CD4-positive, alpha-beta T cell treated with Interferon alpha-2 for 1 hour (primary cell): ENCODE measurements at places on chromosomes 13 and 19.

DNA sequence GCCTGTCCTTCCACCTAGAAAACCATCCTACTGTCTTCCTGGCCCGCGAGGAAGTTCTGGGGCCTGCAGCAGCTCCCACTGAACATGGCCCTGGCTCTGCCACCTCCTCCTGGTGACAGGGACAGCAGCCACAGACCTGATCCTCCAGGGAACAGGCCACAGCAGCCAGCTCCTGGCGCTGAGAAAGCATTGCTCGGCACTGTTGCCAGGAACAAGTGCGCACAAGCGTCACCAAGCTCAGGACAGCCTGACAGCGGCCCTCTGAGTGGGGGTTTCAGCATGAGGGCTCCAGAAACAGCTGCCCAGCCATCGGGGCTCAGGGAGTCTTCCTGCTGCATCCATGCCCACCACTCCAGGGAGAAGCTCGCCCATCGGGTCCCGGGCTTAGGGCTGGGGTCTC is 21.9 kb downstream of the AP3D1 start:
- no peak for DNase-seq

DNA sequence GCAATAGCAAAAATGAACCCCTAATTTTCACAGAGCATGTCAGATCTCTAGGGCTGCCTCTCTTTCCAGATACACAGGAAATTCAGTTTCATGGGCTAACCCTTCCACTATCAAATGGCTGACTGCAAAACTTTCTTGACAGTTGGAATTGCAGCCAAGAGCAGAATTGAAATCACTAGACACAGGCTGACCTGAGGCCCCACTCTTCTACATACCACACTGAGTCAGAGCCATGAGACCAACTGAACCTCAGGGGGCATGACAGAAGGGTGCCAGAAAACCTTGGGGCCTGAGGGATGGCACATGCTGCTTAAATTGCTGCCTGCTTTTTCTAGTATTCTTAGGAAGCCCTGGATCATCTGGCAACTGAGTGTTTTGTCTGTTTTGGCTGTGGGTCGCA is 1.7 kb upstream of the DLEU7 start:
- no peak for DNase-seq

GRCh38 chr13:79810669-79811068 is 329.7 kb downstream of the NDFIP2 start:
- DNase-seq: no peak

DNA sequence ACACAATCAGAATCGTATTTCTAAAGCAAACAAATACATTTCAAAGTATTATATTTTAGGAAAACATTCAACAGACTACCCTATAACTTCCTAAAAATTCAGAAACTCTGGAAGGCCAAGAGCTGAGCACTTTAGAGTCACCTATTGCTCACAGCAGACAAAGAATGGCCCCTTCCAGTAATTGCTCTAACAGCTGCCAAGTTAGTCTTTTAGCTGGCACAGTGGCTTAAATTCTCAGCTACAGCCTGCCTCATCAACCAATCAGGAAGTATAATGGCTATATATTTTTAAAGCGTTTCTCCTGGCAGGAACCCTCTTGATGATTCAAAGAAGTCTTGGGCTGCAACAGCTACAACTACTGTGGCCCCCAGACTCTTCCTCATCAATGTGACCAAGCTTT is 14.9 kb upstream of the SLITRK5 start:
- DNase-seq: no peak

GRCh38 chr13:60139272-60139671 is 24.5 kb downstream of the DIAPH3 start:
- DNase-seq: no peak

DNA sequence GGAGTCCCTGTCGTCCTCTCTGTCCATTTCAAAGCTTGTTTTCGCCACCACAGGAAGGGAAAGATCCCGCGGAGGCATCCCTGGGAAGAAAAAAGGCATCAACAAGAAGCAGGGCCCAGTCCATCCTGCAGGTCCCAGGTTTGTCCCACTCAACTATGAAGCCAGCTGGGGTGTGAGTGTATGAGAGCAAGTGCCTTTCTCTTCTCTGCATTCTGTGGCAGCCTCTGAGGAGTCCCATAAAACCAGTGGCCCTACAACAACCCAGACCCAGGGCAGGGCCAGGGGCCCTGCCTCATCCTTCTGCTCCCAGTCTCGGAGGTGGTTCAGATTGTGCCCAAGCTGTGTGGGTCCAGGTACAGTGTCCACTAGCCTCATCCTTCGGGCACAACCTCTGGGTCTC is 18.9 kb downstream of the PEG3 start:
- no peak for DNase-seq

- no peak for DNase-seq
Measured at GRCh38 chr13:112574416-112574815, 13.5 kb downstream of the TUBGCP3 start.

GRCh38 chr13:34654203-34654602 is 287.9 kb upstream of the NBEA start:
- DNase-seq: no peak

GRCh38 chr13:96214824-96215445 is 125.0 kb downstream of the HS6ST3 start:
- no peak for DNase-seq

- no peak for DNase-seq
Measured at GRCh38 chr19:37095859-37096258, 17.6 kb downstream of the ZNF420 start.

GRCh38 chr19:39398297-39398864 is 7.2 kb downstream of the MED29 start:
- peak; percentile 89 for DNase-seq

- DNase-seq: no peak
Measured at GRCh38 chr19:10260141-10260584, 8.1 kb downstream of the MRPL4 start.

DNA sequence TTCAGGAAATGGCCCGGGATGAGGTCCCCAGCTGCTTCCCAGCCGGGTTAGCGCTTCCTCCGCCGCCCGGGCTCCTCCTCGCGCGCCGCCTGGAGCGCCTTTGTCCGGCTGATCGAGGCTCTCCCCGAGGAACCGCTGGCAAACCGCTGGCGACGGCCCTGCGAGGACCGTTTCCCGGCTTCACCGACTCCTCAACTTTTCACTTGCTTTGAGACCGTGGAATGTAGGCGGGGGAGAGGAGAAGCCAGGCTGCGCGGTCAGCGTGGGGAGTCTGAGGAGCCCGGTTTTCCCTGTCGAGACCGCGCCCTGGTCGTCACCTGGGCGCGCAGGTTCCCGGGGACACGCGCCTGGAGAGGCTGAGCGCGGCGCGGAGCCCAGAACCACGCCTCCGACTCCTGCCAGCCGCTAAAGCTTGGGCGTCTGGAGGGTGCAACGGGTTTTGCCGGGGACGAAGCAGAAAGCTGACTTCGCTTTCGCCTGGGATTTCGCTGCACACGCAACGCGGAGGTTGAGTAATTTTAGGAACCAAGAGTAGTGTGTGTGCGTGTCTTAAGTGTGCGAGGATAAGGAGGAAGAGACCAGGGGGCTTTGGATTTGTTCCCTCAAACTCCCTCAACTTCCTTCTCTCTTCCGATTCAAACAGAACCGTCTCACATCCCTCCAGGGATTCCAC is 7.3 kb upstream of the DGKH start:
- DNase-seq: peak; percentile 29

GRCh38 chr13:113485545-113485944 is 5.0 kb downstream of the DCUN1D2 start:
- DNase-seq: no peak

DNA sequence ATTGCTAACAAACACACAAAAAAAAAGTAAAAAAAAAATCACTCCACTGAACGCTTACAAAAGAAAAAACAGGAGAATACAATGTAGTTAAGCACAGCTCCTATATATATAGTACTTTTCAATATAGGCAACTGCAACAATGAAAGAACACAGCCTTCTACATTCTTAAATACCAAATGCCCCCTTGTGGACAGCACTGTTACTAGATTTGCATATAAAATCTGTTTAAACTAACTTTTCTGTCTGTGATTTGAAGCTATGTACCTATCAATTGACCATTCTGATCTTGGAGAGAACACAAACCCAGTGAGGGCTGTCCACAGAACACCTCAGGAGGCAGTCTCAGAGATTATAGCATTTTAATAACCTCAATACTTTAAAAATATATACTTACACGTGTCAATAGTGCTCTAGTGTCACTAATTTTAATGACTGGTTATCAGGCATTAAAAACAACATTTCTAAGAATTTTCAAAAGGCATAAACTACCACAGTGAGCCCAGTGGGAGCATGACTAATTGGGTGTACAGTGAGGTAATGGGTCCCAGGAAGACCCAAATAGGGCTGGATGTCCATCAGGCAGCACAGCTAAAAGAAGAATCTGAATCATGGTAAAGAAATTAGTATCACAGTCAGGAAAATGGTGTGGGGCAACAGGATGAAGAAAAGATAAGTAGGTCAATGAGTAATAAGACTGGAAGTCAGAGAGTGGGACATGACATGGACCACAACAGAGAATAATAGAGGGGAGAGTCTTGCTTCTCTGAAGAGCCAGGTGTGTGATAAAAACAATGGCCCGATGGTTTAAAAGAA is 22.2 kb downstream of the CCDC169 start:
- no peak for DNase-seq

DNA sequence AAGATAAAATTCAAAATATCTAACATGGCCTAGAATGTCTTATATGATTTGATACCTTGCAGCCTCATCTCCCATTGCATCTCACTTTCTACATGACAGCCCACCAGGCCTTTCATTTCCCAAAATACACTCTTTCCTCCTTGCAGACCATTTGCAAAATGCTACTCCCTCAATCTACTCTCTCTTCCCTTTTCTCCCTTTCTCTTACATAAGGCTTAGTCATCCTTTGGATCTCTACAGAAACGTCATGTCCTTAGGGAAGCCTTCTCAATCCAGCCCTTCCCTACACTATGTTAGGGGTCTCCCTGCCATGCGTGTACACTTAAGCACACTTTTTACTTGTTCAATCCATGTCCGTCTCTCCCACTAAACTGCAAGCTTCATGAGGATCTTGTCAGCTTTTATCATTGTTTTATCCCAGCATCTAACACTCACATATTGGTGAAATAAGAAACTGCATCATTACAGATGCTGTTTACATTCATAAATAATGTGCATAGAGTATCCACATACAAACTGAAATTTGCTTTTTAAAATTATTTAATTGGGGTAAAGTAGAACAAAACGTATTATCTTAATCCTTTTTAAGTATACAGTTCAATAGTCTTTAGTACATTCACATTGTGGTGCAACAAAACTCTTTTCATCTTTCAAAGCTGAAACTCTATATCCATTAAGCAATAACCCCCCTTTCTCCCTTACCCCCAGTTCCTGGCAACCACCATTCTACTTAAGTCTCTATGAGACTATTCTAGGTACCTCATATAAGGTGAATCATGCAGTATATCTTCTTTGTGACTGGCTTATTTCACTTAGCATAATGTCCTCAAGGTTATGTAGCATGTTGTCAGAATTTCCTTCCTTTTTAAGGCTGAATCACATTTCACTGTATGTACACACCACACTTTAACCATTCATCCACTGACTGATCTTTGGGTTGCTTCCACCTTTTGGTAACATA is 11.5 kb upstream of the WBP4 start:
- no peak for DNase-seq

- DNase-seq: no peak
Measured at GRCh38 chr19:18097993-18098890, 664 bp downstream of the MAST3 start.

DNA sequence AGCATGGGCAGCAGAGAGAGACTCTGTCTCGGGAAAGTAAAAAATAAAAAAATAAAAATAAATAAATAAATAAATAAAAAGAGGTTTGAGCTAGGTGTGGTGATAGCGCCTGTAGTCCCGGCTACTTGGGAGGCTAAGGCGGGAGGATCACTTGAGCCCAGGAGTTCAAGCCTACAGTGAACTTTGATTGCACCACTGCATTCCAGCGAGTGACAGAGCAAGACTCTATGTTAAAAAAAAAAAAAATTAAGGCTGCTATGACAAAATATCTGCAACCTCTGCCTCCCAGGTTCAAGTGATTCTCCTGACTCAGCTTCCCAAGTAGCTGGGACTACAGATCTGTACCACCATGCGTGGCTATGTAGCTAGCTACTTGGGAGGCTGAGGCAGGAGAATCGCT is 3.2 kb upstream of the DENND1C start:
- DNase-seq: no peak

DNA sequence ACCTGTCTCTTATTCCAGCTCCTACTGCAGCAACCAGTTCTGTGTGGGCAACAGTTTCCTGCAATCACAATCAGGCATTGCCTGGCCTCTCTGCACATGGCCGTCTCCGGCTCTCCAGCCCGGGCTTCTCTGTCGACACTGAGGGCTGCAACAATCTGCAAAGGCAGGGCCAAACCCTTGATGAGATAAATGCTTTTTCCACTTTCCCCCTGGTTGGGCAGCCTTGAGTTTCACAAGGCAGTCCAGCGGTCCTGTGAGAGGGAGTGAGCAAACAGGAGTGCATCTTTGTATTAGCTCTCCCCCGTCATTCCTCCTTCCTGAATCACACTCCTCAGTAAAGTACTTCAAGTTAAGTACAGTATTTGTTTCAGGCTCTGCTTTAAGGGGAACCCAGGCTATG is 40.7 kb upstream of the VWA8 start:
- DNase-seq: no peak

GRCh38 chr19:47161876-47162489 is 31.3 kb downstream of the SAE1 start:
- DNase-seq: no peak

DNA sequence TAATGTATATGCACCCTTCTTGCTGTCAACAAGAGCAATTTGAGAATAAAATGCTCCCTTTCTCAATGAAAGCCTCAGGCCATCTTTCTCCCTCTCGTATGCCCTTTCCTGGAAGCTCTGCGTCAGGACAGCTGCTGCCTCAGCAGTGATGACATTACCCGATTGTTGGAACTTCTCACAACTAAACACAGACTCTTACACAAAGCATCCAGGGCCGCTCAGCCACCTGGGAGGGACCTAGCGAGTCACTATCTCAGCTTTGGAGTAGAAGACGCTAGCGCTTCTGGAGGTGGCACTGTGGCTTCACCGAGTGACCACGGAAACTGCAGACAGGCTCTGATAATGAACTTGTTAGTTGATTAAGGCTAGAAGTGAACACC is 153.2 kb upstream of the SOX1 start:
- DNase-seq: no peak

GRCh38 chr19:54478677-54479266 is 5.7 kb upstream of the CDC42EP5 start:
- DNase-seq: peak; percentile 46

DNA sequence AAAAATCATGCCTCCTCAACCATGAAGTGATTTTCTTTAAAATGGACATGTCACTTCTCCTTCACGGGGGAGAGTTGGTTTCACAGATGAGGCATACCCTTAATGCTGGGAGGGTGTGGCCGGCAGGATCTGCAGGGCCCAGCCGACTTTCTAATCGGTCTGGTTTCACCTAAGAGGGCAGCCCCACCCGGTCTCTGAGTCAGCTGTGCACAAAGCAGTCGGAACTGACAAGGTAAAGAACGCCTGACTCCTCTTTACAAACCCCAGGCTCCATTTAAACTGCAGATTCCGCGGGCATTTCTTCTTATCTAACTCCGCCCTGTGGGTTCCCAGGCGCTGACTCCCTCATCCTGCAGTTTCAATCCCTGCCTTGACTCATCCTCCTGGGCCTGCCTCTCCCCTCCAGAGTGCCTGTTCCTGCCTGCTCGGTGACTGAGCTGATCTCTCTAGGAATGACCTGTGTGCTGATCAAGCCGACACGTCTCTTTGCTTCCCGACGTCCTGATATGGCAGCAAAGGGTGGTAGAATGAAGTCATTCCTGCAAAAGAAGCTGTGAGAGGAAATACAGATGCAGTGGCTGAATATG is 63.4 kb downstream of the EFNB2 start:
- no peak for DNase-seq

- DNase-seq: no peak
Measured at GRCh38 chr19:35164418-35164817, 9.9 kb downstream of the FXYD5 start.

GRCh38 chr13:67133476-67133875 is 96.7 kb downstream of the PCDH9 start:
- no peak for DNase-seq

- DNase-seq: no peak
Measured at GRCh38 chr13:39631307-39631706, 24.2 kb upstream of the COG6 start.
